Immature natural killer cell (primary cell): ENCODE measurements at places on chromosomes 1 and 21. TPM values are rescaled to one million over a fixed set of nuclear protein-coding genes. Genes with fewer than 3 reads are reported as not detected.

The PBXIP1 gene
- 94.6 TPM for polyA plus RNA-seq

The KANK4 gene
- polyA plus RNA-seq = not detected

DNA sequence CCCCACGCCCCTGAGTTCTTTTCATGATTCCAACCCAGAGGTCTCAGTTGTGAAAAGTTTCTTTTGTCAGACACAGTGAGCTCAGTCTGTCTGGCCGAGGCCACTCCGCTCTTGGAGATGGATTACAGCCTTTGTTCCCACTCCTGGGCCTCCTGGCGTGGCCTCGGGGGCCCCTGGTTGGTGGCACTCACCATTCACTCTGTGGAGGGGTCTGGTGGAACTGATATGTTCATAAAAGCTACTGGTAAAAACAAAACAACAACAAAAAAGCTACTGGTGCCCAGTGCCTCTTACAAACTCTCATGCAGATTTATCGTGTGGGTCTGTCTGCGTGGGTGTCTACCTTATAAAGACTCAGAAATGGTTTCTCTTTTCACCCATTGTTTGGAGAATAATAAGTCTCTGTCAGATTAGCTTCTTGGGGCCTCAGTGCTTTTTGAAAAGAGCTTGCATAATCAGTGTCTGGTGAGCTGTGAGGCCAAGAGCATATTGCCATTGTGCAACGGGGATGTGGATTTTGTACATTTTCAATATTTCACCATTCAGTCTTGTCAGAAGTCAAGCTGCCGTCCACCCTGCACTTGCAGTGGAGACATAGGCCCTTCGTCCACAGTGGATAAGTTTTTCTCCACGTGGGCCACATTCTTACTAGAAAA, 86.7 kb downstream of the GALNT2 start:
- no peak for DNase-seq

The ARTN gene
- not detected for polyA plus RNA-seq

The ARMH1 gene
- polyA plus RNA-seq = not detected

- no peak for DNase-seq
Measured at GRCh38 chr1:15053153-15053552, 100.4 kb upstream of the TMEM51 start.

GRCh38 chr1:43074244-43074643, 97.8 kb downstream of the EBNA1BP2 start:
- DNase-seq = no peak

- DNase-seq = no peak
Measured at GRCh38 chr21:36909423-36909822, 57.0 kb downstream of the HLCS start.

DNA sequence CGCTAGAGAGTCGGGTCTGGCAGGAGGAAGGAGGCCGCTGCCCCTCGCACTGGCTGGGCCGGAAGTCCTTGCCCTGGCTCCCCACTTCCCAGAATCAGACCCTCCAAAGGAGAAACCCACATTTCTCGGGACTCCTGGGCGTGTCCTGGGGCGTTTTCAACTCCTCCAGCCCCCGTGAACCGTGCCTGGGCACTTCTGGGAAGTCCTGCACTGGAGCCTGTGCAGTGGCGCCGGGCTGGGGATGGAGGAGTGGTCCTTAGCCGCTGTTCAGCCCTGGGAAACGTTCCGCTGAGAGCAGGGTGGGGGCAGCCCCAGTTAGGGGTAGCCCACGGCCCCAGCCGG, 3.0 kb downstream of the IGSF21 start:
- no peak for DNase-seq

- DNase-seq = no peak
Measured at GRCh38 chr21:28154121-28154520, 838.6 kb downstream of the LTN1 start.

The IFNAR1 gene
- polyA plus RNA-seq = 34.1 TPM

The PGBD5 gene
- not detected for polyA plus RNA-seq

GRCh38 chr1:89433421-89433820, 69.6 kb downstream of the GBP6 start:
- no peak for DNase-seq

- DNase-seq = no peak
Measured at GRCh38 chr1:216794586-216794985, 71.4 kb upstream of the ESRRG start.

DNA sequence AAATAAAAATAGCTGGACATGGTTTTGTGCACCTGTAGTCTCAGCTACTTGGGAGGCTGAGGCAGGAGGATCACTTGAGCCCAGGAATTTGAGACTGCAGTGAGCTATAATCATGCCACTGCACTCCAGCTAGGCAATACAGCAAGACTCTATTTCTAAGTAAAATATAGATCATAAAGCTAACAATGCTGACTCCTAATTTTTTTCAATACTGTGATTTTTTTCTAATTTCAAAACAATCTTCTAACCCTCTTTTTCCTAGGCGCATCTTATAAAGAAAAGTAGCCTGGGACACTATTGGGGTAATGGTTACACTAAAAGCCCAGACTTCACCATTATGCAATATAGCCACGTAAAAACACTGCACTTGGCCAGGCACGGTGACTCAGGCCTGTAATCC, 81.3 kb downstream of the PTPN14 start:
- no peak for DNase-seq

DNA sequence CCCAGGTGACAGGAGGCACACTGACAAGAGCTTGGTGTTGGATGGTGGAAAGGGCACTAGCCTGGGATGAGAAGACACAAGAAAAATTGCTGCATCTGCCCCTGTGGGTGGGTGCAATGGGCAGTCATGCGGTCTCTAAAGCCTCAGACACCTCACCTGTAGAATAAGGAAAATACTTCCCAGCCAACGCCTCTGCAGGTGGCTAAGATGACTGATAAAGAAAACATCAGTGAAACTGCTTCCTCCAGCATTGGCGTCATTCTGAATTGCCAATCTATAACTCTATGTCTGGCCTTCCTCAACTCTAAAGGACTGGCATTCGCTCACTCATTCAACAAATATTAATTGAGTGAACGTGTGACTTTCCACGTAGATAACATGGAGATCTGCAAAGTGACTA, 100.4 kb upstream of the F3 start:
- no peak for DNase-seq

The CFAP74 gene
- not detected for polyA plus RNA-seq

GRCh38 chr1:190975827-190976226, 498.2 kb upstream of the BRINP3 start:
- no peak for DNase-seq

- DNase-seq = no peak
Measured at GRCh38 chr1:111909030-111909429, 80.4 kb downstream of the KCND3 start.

- DNase-seq = no peak
Measured at GRCh38 chr1:106831511-106831910, 225.0 kb upstream of the PRMT6 start.
